Lung (tissue), 17 donors: ENCODE measurements at places on chromosomes 12 and 14. TPM values are rescaled to one million over a fixed set of nuclear protein-coding genes. Genes with fewer than 3 reads are reported as not detected.

- H3K4me3 ChIP-seq: no peak overlapping the region
- DNase-seq: peak; percentile 70
- peaks cover 3% of the 10 kb centered on the region for H3K27me3 ChIP-seq
- H3K36me3 ChIP-seq: no peaks in the 10 kb centered on the region
These were observed 11.4 kb downstream of the GPR19 start for GRCh38 chr12:12684375-12685106.

GRCh38 chr12:66775871-66776270 lies 97.0 kb upstream of the GRIP1 start:
- H3K27ac ChIP-seq: no peak overlapping the region
- no peaks in the 10 kb centered on the region for H3K27me3 ChIP-seq
- no peak overlapping the region for H3K4me3 ChIP-seq
- H3K4me1 ChIP-seq: no peaks in the 10 kb centered on the region

- peak overlapping the region; percentile 95 for H3K27ac ChIP-seq
- H3K36me3 ChIP-seq: no peaks in the 10 kb centered on the region
- no peak for DNase-seq
- H3K4me3 ChIP-seq: no peak overlapping the region
These were observed 161.1 kb downstream of the SUDS3 start for GRCh38 chr12:118537481-118537917.

GRCh38 chr12:116916122-116916521 lies 5.4 kb downstream of the FBXW8 start:
- no peak overlapping the region for H3K27ac ChIP-seq
- peaks cover 11% of the 10 kb centered on the region for H3K4me1 ChIP-seq
- H3K36me3 ChIP-seq: no peaks in the 10 kb centered on the region
- H3K4me3 ChIP-seq: no peak overlapping the region
- no peaks in the 10 kb centered on the region for H3K27me3 ChIP-seq

The TAS2R7 gene
- total RNA-seq: 0.31 TPM
